Activated CD8-positive, alpha-beta memory T cell treated with anti-CD3 and anti-CD28 coated beads, Interleukin-2, amount 10 ng/mL, durations not matched to agents 7 days and 5 days (primary cell): ENCODE measurements at places on chromosomes 12 and 14. TPM values are rescaled to one million over a fixed set of nuclear protein-coding genes. Genes with fewer than 3 reads are reported as not detected.

- H3K4me1 ChIP-seq: no peaks in the 10 kb centered on the region
- no peak overlapping the region for H3K4me3 ChIP-seq
- no peaks in the 10 kb centered on the region for H3K27me3 ChIP-seq
- H3K36me3 ChIP-seq: no peaks in the 10 kb centered on the region
- no peak overlapping the region for H3K27ac ChIP-seq
Measured at GRCh38 chr14:44720707-44721106, 213.6 kb upstream of the FSCB start.

DNA sequence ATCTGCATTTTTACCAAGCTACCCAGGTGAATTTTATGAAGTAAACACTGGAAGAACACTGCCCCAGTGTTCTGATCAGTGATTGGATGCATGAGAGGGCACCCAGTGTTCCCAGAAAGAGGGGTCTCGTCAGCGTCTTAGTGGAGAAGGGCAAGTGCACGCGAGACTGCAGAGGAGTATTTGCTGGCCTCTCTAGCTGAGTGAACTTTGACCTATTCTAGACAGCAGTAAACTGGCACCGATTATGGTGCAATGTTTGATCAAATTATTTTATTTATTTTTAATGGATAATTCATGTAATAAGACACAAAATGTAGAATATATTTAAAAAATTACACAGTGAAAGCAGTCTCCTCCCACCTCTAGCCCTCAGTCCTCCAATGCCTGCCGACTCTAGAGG lies 5.3 kb upstream of the GALNT8 start:
- H3K36me3 ChIP-seq: no peaks in the 10 kb centered on the region
- no peaks in the 10 kb centered on the region for H3K4me1 ChIP-seq
- DNase-seq: no peak

DNA sequence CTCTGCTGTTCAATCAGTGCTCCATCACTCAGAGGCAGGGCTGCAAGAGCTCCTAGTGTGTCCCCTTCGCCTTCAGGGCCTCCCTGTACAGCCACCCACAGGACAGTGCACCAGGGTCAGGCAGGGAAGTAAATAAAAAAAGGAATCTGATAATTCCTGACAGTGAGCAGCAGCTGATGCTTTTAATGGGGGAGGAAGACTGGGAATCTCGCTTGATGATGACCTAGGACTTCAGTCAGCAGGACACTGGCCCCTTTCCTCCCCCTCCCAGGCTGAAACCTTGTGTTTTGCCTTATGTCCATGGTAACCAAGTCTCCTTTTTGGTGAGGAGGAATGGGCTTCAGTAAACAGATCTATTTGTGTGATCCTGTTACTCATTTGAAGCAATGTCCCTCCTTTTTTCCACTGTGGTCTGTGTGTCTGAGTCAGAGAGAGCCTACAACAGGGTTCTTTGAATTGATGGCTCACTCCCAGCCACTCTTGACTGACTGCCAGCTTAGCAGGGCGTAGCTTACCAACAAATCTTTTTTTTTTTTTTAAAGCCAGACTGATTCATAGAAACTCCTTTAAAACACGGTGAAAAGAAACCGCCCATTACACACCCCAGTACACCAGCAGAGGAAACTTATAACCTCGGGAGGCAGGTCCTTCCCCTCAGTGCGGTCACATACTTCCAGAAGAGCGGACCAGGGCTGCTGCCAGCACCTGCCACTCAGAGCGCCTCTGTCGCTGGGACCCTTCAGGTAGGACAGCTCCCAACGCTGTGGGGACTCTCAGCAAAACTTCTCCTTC lies at the start of gene EMP1:
TSS of gene EMP1 (plus strand) at position 597 of the 792 bp plus-strand sequence. CDS start 14,785 bp downstream, outside the sequence.
- DNase-seq: peak; percentile 89
- peaks cover 35% of the 10 kb centered on the region for H3K27me3 ChIP-seq
- H3K36me3 ChIP-seq: no peaks in the 10 kb centered on the region
- H3K4me3 ChIP-seq: peak within 1 kb of the TSS; percentile 78
- peak within 1 kb of the TSS; percentile 82 for H3K27ac ChIP-seq

AGAP2 gene
- total RNA-seq: 70.7 TPM

DNA sequence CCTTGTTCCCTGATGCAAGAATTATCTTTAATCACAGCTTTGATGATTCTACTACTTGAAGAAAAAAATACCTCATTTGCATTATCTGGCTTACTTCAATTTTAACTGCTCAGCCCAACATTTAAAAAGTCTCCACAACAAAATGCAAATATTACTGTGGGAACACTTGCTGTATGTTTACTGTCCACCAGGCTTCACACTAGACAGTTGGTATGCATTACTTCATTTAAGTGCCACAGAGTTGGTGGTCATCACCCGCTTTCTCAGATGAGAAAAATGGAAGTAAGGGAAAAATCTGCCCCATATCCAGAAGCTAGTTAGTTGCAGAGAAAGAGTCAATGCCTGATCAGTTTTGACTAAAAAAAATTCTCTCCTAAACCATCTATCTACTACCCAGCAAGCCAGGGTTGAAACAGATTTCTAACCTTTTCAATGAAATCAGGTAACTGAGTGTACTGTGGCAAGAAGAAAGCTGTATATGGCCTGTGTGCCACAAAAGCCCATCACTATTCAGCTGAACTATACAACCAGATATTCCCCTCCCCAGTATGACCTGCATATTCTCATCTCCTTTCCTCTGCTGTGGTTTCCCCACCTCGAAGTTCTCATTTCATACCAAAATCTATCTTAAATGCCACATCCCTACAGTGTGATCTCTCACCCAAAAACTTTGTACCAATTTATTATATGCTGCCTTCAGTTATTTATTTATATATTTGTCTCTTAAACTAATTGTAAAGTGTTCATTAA lies 90.3 kb downstream of the ATP2B1 start:
- H3K4me1 ChIP-seq: peaks cover 7% of the 10 kb centered on the region
- no peak overlapping the region for H3K27ac ChIP-seq
- peaks cover 40% of the 10 kb centered on the region for H3K36me3 ChIP-seq
- no peak overlapping the region for H3K4me3 ChIP-seq
- DNase-seq: no peak
- no peaks in the 10 kb centered on the region for H3K27me3 ChIP-seq
